Heart right ventricle (tissue), 16 donors: ENCODE measurements at places on chromosomes 1 and 21. TPM values are rescaled to one million over a fixed set of nuclear protein-coding genes. Genes with fewer than 3 reads are reported as not detected.
A peak's percentile ranks its signal among the peaks of the same experiment; 100 is the strongest.

Gene ERICH3
- polyA plus RNA-seq = 0.01 TPM

Gene S100A12
- 4.6 TPM for polyA plus RNA-seq

- peak; percentile 51 for DNase-seq
These were observed 27.5 kb upstream of the SOX13 start for GRCh38 chr1:204045430-204045829.

DNA sequence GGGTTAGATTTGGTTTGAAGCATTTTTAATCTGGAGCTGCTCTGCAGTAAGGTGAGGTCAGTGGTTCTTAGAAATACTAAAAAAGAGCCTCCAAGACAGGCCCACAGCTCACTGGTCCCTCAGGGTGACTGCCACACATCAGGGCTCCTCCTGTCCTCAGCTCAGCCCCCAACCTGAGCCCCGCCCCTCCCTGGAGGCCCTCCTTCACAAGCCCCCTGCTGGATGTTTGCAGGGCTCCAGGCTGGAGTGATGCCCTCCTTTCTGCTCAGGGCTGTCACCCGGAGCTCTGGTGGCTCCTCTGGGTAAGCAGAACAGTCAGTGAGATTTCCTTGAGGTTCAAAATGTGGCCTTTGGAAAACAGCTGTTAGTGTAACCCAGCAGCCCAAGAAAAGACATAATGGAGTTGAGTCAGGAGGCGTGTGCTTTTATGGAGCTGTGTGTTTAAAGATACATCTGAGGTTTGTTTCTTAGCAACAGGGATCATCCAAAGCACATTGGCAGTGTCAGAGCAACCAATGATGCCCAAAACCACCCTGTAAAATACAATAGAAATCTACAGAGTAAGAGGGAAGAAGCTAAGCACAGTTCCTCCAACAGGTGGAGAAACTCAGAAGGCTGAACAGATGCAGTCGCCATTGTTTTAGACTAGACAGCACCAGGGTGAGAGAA is 21.4 kb downstream of the STUM start:
- DNase-seq = no peak

DNA sequence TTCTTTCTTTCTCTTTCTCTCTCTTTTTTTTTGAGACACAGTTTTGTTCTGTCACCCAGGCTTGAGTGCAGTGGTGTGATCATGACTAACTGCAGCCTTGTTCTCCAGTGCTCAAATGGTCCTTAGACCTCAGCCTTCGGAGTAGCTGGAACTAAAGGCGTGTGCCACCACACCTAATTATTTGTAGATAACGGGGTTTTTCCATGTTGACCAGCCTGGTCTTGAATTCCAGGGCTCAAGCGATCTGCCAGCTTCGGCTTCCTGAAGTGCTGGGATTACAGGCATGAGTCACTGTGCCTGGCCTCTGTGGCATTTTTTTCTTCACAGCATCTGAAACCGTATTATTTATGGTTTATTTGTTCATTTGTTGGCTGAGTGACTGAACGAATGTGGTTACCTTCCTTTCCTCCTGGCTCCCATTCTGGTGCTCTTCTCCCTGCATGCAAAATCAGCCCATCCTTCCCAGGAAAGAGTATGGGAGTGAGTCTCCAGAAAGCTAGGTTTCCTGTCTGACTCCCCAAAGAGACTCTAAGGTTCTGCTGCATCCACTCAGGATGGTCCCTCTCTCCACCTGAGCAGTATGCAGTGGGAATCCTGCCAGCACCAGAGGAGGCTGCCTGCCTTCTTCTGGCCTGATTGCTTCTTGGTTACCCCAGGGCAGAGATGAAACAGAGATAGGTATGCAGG is 155.0 kb upstream of the BEND5 start:
- DNase-seq = no peak

- DNase-seq = no peak
These were observed 108.9 kb upstream of the FMN2 start for GRCh38 chr1:239982762-239983161.

DNA sequence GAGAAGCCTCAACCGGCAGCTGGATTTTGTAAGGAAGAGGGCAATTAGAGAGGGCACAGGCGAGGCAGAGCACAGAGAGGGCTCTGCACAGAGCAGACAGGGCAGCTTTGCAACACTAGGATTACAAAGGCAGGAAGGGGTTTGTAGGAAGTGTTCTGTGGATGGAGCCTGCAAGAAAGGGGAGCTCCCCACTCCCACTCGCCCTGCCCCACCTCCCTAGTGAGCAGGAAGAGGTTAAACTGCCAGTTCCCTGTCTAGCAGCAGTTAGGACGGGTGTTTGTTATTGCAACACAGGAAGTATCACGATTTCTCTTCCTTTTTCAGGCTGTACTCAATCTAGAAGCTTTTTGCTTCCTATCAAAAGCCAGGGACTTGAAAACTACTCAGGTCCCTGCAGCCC is 63.3 kb upstream of the LRRC8D start:
- peak; percentile 39 for DNase-seq

GRCh38 chr1:110779636-110780035 is 93.3 kb upstream of the CD53 start:
- DNase-seq = no peak

DNA sequence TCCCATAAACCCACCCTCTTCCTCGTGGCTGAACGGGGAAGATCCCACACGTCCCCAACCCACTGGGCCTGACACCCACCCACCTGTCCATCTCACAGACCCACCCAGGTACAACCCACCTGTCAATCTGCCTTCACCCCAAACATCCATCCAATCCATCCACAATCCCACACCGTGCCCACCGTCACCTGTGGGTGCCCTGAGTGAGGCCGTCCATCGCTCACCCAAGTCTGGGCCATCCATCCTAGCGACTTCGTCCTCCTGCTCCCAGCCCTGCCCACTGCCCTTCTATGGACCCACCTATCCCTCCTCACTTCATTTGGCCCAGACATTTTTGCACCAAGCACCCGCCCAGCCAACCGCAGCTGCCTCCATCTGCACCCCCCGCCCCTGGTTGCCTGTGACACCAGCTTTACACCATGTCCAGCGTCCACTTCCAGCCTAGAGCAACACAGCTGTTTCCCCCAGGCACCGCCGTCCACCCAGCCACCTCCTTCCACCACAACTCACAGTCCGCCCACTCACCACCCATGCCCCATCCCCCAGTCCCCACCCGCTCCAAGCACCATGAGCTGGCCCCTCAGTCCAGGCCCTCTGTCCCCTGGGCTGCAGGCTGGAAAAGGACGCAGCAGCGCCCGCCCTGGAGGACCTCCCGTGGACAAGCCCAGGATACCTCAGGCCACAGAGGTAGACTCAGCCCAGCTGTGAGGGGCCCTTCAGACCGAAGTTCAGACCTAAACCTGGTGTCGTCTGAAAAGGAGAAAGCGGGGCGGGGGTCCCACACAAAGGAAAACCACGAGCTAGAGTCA is 7.7 kb downstream of the TTLL10 start:
- DNase-seq = peak; percentile 9

DNA sequence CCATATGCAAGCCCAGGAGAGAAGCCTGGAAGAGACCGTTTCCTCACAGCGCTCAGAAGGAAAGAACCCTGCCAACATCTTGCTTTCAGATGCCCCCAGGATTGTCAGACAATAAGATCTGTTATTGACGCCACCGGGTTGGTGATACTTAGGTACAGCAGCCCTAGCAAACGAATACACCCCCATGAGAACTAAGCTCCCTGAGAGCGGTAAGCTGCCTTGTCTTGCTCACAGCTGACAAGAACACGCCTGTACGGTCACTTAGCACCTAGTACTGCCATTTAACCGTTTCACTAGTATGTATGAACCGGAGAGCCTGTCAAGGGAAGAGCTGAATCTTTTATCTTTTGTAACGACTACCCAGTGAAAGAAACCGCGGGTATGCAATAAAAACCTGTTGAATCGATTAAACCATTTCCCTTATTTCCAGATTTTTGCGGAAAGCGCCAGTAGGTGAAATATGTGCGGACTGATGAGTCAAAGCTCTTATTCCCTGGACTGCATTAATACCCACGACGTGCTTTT is 619 bp upstream of the ZBTB8B start:
- no peak for DNase-seq
